ENCODE measurements at places on chromosomes 1 and 21.
A peak's percentile ranks its signal among the peaks of the same experiment; 100 is the strongest.

GRCh38 chr1:44609768-44610526, 64.3 kb downstream of the TMEM53 start:
- DNase-seq: no peak

- peak; percentile 77 for DNase-seq
Observed at GRCh38 chr1:110207831-110208230, 2.3 kb upstream of the KCNC4 start.

DNA sequence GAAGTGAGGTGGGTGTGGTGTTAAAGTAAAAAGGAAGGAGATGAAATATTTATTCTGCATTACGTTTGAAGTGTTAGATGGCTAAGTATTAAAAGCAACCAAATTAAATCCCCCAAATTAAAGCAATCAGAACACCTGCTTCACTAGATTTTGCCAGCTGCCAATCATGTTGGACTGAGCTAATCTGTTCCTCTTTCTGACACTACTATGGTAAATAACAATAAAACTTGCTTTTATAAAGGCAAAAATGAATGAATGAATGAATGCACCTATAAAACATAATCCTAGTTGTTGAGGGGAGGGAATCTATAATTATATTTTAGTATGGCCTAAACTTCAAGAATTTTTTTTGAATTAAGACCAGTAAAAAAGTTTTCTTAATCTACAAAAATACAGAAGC, 51.0 kb downstream of the RAB3GAP2 start:
- DNase-seq: no peak

DNA sequence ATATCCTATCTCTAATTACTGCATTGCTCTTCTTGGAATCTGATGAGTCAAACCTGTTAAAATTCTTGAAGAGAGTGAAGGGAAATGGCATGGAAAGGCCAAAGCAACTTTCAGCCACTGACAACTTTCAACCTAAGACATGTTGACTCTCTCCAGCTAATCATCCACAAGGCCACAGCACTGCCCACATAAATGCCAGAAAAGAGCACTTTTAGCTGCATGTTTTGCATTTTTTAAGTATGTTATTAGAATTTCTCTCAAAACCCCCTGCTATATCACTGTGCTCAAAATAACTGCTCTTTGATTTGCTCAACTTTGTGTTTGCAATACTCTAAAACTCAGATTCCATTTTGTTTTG, 352.5 kb downstream of the ADGRL2 start:
- peak; percentile 27 for DNase-seq

Measured in astrocyte of the hippocampus (primary cell).